ENCODE measurements at places on chromosomes 16 and 17. TPM values are rescaled to one million over a fixed set of nuclear protein-coding genes. Genes with fewer than 3 reads are reported as not detected.

The CCDC92B gene
- total RNA-seq: 0.20 TPM

The CALB2 gene
- total RNA-seq: 4.6 TPM

The NPW gene
- total RNA-seq: not detected

The ALOX12 gene
- total RNA-seq: 0.17 TPM

The SNX20 gene
- 9.2 TPM for total RNA-seq

The KRT33B gene
- not detected for total RNA-seq

The CCL3 gene
- total RNA-seq: 9.9 TPM

The TPSAB1 gene
- total RNA-seq: 122 TPM

The DHRS7C gene
- not detected for total RNA-seq

DNA sequence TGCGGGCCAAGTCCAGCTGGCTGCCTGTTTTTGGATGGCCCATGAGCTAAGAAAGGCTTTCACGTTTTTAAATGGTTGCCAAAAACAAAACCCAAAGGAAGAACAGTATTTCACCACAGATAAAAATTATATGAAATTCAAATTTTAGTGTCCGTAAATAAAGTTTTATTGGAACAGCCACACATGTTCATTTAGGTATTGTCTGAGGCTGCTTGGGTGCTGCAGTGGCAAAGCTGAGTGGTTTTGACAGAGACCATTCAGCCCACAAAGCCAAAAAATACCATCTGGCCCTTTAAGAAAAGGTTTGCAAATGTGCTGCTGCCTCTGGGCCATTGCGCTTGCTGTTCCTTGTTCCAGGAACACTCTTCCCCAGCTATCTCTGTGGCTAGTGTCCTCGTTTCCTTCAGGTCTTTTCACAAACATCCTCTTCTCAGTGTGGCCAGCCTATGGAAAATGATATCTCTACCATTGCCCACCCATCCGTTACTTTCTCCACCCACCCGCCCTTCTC is 232.9 kb upstream of the CIBAR2 start:
- peaks cover 5% of the 10 kb centered on the region for H3K4me1 ChIP-seq
- H3K4me3 ChIP-seq: no peak overlapping the region
- DNase-seq: no peak
- H3K27me3 ChIP-seq: no peaks in the 10 kb centered on the region

DNA sequence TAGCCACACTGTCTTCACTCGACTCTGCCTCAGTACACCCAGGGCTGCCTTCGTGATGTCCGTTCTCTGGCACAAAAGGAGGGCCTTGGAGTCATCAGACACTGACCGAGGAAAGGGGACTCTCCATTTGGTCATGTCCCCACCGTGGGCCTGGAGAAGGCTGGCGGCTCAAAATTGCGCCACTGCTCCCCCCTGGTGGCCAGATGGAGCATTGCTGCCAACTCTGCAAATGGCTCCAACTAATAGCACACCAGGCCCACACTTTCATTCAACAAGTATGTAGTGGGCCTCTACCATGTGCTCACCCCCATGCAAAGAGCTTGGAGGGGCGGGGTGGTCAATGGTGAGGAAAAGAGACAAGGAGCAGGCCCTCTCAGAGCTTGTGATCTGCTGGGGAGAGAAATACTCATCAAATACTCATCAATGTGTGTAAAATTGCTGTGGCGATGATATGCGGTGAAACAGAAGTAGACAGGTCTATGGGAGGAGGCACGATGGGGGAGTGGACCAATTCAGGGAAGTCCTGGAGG is 5.2 kb upstream of the GRIN2C start:
- no peak overlapping the region for H3K27ac ChIP-seq
- DNase-seq: peak; percentile 83
- H3K4me3 ChIP-seq: no peak overlapping the region
- peaks cover 20% of the 10 kb centered on the region for H3K4me1 ChIP-seq
- no peaks in the 10 kb centered on the region for H3K36me3 ChIP-seq

- peak within 1 kb of the TSS; percentile 64 for H3K4me3 ChIP-seq
- H3K4me1 ChIP-seq: peaks cover 29% of the 10 kb centered on the region
- no peaks in the 10 kb centered on the region for H3K36me3 ChIP-seq
- DNase-seq: peak; percentile 80
Measured at GRCh38 chr17:48610282-48611211, at the start of gene HOXB7. Gene HOXB7, minus strand, starts transcription at chr17:48611017. Its CDS starts 99 bp downstream, at chr17:48610918.

DNA sequence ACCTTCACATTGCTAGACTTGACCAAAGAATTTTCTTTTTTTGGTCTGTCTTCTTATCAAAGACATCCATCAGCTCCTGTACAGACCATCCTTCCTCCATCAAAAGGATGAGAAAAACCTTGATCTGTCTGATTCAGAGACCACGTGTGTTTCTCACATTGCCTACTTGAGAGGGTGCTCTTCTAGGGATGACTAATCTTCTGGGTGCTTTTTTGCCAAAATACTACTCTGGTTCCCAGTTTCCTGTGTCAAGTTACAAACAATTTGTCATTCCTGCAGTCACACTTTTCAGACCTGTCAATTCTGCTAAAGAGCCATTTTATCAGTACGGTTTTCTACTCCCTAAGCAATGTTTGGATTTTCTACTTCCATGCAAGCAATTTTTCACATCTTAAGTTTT is 492.2 kb downstream of the CDH11 start:
- H3K36me3 ChIP-seq: no peaks in the 10 kb centered on the region
- DNase-seq: no peak
- H3K27ac ChIP-seq: no peak overlapping the region

DNA sequence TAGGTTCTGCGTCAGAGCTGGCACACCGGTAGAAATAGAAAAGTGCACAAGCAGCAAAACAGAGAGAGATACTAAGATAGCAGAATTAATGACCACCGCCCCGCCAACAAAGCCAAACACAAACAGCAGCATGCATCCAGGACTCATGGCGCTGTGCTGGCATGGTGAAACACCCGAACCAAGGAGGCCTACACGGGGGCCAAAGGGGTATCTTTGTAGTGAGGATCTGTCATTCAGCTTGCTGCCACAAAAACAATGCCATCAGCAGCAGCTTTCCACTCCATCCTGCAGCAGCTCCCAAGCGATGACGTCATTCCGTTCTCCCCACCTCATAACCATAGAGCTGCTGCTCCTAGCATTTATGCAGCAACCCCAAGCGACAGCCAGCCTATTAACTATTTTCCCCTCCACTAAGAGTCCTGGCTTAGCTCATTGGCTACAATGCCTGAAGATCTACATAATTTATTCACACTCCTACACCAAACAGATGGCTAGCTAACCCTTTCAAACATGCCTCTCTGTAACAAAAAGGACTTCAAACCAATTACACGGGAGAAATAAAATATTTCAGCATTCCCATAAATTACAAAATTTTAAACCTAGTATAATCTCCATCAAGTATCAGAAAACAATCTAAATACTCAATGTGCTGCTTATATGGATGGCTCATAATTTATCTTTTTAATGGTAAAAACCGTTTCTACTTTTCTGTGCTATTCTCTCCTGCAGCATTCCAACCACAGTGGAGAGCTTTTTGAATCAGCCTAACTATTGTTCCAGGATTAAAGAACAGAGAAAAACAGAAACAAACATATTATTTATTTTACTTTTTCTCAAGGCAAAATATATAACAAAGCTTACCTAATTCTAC is 73.9 kb downstream of the SPAG9 start:
- peak overlapping the region; percentile 11 for H3K4me3 ChIP-seq
- peaks cover 11% of the 10 kb centered on the region for H3K4me1 ChIP-seq
- no peaks in the 10 kb centered on the region for H3K36me3 ChIP-seq
- H3K27ac ChIP-seq: no peak overlapping the region
- H3K27me3 ChIP-seq: no peaks in the 10 kb centered on the region

- no peaks in the 10 kb centered on the region for H3K36me3 ChIP-seq
- H3K4me3 ChIP-seq: no peak overlapping the region
- peaks cover 2% of the 10 kb centered on the region for H3K27me3 ChIP-seq
- DNase-seq: peak; percentile 42
Measured at GRCh38 chr16:973366-973765, 2.6 kb upstream of the LMF1 start.

DNA sequence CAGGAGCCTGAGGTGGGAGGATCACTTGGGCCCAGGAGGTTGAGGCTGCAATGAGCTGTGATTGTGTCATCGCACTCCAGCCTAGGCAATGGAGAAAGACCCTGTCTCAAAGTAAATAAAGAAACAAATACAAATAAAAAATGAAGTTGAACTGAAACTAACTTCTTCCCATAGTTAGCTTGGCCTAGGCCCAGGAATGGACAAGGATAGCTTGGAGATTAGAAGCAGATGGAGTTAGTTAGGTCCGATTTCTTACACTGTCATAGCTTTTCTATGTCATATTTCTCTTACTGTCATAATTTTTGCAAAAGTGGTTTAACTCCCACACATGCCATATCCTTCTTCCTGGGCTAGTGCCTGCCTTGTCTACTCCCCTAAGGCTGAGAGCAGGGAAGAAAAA is 154.7 kb upstream of the CACNG3 start:
- no peaks in the 10 kb centered on the region for H3K27me3 ChIP-seq
- DNase-seq: no peak
- H3K27ac ChIP-seq: no peak overlapping the region
- H3K36me3 ChIP-seq: no peaks in the 10 kb centered on the region
- no peaks in the 10 kb centered on the region for H3K4me1 ChIP-seq

- H3K4me1 ChIP-seq: no peaks in the 10 kb centered on the region
- H3K27ac ChIP-seq: no peak overlapping the region
- no peak overlapping the region for H3K4me3 ChIP-seq
- H3K27me3 ChIP-seq: no peaks in the 10 kb centered on the region
- H3K36me3 ChIP-seq: no peaks in the 10 kb centered on the region
Measured at GRCh38 chr17:39820541-39820940, 43.6 kb downstream of the IKZF3 start.

DNA sequence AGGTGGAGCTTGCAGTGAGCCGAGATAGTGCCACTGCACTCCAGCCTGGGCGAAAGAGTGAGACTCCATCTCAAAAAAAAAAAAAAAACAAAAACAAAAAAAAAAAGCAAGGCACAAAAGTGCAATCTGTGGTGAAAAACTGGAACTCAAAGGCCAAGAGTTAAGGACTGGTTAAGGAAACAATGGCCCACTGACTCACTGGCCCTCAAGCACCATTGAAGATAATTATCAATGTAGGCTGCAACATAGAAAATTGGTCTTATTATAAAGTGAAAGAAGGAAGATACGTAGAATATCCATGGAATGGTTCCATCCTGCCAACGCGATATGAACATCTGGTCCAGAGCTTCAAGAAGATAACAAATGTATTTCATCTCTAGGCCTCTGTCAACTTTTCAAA is 444.2 kb downstream of the SOX9 start:
- no peaks in the 10 kb centered on the region for H3K4me1 ChIP-seq
- no peaks in the 10 kb centered on the region for H3K27me3 ChIP-seq
- DNase-seq: no peak
- no peak overlapping the region for H3K4me3 ChIP-seq

GRCh38 chr16:88885693-88886280 is 19.3 kb upstream of the PABPN1L start:
- no peak for DNase-seq
- H3K36me3 ChIP-seq: peaks cover 11% of the 10 kb centered on the region
- peak overlapping the region; percentile 72 for H3K27ac ChIP-seq
- peaks cover 4% of the 10 kb centered on the region for H3K4me1 ChIP-seq
- H3K27me3 ChIP-seq: no peaks in the 10 kb centered on the region
- no peak overlapping the region for H3K4me3 ChIP-seq

- H3K27me3 ChIP-seq: no peaks in the 10 kb centered on the region
- H3K4me1 ChIP-seq: peaks cover 10% of the 10 kb centered on the region
- H3K36me3 ChIP-seq: peaks cover 18% of the 10 kb centered on the region
- H3K4me3 ChIP-seq: peak overlapping the region; percentile 1
- DNase-seq: peak; percentile 27
Measured at GRCh38 chr16:12079412-12079965, 103.0 kb downstream of the SNX29 start.

DNA sequence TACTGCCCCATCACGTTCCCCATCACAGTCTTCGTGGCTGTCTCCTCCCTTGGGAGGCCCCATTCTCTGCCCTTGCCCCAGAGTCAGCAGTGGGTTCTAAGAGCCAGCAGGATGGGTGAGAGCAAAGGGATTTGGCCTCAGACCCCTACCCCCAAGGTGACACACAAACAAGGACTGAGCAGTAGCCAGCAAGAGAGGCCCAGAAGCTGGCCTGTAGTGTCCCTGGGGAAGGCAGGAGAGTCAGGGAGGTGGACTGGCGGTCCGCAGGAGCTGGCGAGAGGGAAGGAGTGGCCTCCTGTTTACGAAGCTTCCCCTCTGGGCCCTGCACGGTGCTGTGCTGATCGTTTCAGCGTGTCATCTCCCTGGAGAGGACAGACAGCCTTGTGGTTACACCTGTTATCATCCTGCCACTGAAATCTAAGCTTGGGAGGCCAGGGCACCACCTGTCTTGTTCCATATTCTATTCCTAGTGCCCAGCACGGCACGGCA is 8.4 kb downstream of the WDR81 start:
- no peak overlapping the region for H3K4me3 ChIP-seq
- no peaks in the 10 kb centered on the region for H3K27me3 ChIP-seq
- no peak for DNase-seq

- H3K36me3 ChIP-seq: peaks cover 26% of the 10 kb centered on the region
- H3K27ac ChIP-seq: peak overlapping the region; percentile 97
- H3K4me3 ChIP-seq: peak overlapping the region; percentile 98
Measured at GRCh38 chr17:75181608-75182318, 996 bp downstream of the SUMO2 start.

DNA sequence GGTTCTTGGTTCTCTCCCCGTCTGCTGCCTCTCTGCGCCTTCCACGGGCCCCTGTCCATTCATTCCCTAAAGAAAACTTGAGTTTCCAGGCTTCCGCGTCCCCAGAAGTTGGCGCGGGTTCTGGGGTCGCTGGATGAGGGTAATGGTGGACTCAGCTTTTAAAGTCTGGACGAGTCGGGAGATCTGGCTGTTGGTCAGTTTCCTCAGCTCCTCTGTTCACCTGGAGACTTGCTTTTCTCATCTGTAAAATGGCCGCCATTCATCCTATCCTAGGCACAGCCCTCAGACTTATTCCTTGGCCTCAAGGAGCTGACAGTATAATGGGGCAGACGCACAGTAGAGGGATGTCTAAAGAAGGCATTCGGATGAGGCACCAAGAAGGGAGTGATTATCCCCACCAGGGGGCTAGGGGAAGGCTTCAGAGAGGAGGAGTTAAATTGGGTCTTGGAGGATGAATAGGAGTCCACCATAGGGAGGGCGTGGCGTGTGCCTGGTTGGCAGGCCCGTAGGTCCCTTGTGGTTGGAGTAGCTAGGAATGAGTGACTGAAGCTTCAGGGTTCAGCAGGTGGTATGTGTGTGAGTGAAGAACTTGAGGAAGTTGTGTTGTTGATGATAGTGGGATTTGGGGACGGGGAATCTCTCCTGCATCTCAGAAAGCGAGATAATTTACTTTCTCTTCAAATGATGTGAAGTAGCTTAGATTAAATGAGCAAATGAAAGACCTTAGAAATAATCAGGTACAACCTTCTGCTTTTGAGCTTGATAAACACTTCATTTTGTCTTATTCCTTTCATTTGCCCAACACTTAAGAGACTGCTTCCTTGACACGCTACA is 652 bp downstream of the VPS35L start:
- peaks cover 8% of the 10 kb centered on the region for H3K36me3 ChIP-seq
- H3K4me3 ChIP-seq: peak overlapping the region; percentile 84
- H3K4me1 ChIP-seq: peaks cover 16% of the 10 kb centered on the region
- DNase-seq: no peak
- H3K27ac ChIP-seq: peak overlapping the region; percentile 89

Measured in upper lobe of right lung (tissue), 1 donor.